Body of pancreas (tissue), 4 donors: ENCODE measurements at places on chromosomes 6 and 20. TPM values are rescaled to one million over a fixed set of nuclear protein-coding genes. Genes with fewer than 3 reads are reported as not detected.

DNA sequence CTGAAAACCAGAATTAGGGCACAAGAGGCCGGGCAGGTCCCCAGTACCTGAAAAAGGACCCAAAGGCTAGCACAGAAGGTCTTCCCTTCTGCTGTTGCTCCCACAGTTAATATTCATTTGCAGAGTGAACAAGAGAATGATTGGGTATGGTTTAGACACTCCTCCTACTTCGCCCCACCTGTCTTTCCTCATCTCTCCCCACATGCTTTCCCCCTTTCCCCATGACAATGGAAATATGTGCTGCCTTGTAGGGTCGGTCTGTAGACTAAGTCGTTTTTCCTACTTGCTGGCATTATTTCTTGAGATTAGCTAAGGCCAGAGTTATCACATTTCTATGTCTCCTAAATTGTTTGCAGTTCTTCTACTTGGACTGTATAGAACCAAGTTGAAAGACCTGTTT, 181.9 kb downstream of the PDE7B start:
- no peak for DNase-seq

DNA sequence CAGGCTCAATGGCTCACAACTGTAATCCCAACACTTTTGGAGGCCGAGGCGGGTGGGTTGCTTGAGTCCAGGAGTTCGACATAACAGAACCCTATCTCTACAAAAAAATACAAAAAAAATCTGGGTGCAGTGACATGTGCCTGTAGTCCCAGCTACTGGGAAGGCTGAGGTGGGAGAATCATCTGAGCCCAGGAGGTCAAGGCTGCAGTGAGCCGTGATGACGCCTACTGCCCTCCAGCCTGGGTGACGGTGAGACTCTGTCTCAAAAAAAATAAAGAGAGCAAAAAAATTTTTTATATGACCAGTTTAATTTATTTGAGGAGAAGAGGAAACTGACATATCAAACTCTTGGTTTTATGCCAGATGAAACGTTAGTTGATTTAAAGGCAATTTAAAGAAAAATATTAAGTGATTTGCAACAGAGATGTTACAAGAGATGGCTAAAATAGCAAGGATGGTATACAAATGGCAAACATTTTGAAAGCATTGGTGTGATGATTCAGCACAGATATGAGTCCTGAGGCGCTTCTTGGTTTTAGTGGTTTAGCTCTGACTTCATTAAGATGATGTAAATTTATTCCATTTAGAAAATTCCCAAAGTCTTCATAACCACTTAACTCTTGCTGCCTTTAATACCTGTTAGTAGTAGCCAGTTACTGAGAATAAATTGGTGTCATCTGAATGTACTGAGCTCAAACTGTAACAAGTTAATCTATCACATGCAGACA, 17.7 kb downstream of the GTF2H5 start:
- no peak for DNase-seq

- DNase-seq: peak; percentile 30
These were observed 101.6 kb downstream of the DST start for GRCh38 chr6:56541030-56541600.

GRCh38 chr6:35511562-35511941, 1.1 kb downstream of the TULP1 start:
- DNase-seq: no peak

DNA sequence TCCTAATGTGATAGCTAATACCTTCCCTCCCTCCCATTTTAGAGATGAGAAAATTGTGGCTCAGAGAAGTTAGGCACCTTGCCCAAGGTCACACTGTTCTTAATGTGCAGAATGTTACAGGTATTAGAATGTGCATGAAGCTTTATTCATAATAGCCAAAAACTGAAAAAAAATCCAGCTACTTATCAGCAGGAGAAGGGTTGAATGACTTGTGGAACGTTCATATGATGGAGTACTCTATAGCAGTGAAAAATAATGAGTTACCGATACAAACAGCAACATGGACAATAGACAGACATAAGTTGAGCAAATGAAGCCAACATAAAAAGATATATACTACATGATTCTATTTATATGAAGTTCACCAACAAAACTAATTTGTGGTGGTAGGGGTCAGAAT, 37.7 kb upstream of the ZFAND3 start:
- DNase-seq: no peak

- no peak for DNase-seq
These were observed 439.5 kb upstream of the CDH4 start for GRCh38 chr20:60812561-60812960.

DNA sequence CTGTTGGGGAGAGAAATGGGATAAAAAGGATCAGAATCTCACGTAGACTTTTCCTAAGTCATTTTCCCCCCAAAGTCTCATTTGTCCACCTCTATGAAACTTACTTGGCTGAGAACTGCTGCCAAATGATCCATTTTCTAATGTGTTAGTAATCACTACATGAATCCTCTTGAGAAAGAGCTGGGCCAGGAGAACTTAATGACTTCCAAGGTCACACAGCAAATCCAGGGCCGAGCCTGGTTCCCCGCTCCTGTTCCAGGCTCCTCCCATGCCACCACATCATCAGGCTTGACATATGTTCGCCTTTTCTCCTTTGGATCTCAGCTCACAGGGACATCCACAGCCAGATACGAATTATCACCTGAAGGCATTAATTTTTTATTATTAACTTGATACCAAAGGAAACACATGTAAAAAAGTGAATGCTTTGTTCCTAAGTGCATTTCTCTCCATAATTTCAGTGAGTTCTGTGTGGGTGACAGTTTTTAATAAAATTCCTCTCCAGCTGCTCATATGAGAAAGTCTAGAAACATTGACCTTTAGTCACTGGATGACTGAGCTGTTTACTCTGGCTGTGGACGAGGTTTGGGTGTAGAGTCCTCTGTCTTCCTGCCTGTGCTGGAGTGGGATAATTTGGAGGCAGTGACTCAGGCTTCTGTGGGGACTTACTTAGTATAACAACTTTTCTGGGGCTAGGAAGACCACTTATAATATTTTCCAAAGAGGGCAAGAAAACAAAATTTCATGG, 276.3 kb downstream of the PAX1 start:
- DNase-seq: no peak

DNA sequence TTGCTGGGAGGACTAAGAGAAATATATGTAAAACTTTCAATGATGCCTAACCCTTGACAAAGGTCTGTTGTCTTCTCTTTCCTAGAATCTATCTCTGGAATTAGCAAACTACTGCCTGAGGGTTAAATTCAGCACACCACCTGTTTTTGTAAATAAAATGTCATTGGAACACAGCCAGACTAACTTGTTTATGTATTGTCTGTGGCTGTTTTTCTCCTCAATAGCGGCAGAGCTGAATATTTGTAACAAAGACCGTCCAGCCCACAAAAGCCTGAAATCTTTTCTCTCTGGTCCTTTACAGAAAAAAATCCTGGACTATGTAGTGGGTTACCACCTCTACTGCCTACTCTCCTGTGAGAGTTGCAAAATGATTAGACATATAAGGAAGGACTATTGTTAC, 33.3 kb upstream of the SYNDIG1 start:
- no peak for DNase-seq

GRCh38 chr20:20896606-20897005, 184.2 kb upstream of the RALGAPA2 start:
- no peak for DNase-seq

DNA sequence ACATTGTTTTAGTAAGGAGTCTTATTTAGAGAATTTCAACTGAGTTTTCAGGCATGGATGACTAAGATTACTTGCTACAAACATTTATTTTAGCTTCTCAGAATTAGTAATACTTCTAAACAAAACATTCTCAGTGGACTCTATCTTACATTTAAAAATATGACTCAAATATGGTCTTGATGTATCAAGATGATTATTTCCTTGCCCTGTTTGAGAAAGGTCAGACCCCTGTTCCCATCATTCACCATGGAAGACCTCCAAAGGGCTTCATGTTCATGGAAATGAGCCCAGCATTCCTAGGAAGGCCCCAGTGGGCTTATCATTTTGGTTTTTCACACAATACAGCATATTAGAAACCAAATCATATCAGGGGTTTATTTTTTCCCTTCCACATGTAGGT, 24.6 kb upstream of the TRPC4AP start:
- DNase-seq: no peak

- no peak for DNase-seq
These were observed 38.6 kb downstream of the IBTK start for GRCh38 chr6:82208913-82209312.

DNA sequence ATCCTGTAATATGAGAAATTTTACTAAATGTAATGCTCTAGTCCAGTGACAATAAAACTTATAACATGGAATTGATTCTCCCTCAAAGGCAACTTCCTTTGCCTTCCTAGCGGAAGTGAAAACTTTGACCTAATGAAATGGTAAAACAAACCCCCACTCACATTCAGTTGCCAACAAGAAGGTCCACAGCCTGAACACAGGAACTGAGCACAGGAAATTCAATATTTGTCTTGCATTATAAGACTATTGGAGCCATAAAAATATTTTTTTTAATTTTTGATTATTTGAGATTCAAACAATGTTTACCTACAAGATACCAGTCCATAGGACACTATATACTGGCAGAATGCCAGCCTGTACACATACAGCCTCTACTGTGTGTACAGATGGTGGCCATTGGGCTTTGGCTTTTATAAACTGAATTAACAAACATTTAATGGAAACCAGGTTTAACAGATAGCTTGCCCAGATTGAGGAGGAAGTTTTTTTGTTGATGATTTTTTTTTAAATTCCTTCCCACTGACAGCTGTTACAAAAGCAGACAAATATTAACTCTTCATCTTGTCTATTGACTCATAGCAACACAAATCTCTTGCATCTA, 481.5 kb upstream of the JAG1 start:
- no peak for DNase-seq

- no peak for DNase-seq
These were observed 872.9 kb upstream of the GJE1 start for GRCh38 chr6:141259807-141260206.

GRCh38 chr6:19153270-19153980, 683.7 kb upstream of the ID4 start:
- DNase-seq: no peak

- peak; percentile 40 for DNase-seq
These were observed 560 bp downstream of the YTHDF1 start for GRCh38 chr20:63215101-63216040.

DNA sequence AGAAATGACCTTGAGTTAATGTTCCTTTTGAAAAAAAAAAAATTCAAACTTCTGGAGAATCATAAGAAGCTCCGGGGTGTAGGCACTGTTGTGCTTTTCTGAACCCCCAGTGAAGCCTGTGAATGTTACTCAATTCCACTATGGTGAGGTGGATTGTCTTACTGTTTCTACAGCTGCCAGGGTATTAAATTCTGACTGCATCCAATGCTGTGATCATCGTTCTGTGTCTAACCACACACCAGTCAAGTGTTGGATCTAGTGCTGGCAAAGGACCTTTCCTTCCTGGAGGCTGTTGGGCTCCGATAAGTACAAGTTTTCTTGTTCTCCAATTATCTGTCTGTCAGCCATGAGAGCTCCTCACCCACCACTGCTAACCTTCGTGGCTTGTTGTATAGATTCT, 162.0 kb upstream of the EPHA7 start:
- no peak for DNase-seq

DNA sequence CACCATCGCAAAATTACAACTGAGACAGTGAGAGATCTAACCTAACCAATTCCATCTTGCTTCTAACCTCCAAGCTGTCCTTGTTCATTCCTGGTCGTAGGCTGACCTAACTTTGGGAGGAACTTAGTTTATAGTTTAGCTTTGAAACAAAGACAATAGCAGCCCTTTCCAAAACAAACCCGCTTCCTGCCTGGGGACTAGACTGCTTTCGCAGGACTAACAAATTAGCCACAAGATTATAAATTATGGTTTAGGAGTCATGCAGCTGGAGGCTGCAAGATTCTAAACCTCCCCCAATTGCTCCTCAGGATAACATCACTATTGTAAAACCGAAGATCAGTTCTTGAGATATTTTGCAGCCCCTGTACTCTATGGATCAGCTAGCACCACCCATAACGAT, 63.2 kb downstream of the TRIM27 start:
- DNase-seq: no peak

GRCh38 chr20:50312682-50313521, 122.3 kb downstream of the CEBPB start:
- DNase-seq: peak; percentile 85

- DNase-seq: peak; percentile 29
These were observed 24.8 kb upstream of the PBOV1 start for GRCh38 chr6:138242987-138243592.

GRCh38 chr6:151808371-151809241, 1.1 kb downstream of the ESR1 start:
- DNase-seq: no peak

GRCh38 chr20:11511821-11512220, 405.9 kb upstream of the BTBD3 start:
- no peak for DNase-seq

DNA sequence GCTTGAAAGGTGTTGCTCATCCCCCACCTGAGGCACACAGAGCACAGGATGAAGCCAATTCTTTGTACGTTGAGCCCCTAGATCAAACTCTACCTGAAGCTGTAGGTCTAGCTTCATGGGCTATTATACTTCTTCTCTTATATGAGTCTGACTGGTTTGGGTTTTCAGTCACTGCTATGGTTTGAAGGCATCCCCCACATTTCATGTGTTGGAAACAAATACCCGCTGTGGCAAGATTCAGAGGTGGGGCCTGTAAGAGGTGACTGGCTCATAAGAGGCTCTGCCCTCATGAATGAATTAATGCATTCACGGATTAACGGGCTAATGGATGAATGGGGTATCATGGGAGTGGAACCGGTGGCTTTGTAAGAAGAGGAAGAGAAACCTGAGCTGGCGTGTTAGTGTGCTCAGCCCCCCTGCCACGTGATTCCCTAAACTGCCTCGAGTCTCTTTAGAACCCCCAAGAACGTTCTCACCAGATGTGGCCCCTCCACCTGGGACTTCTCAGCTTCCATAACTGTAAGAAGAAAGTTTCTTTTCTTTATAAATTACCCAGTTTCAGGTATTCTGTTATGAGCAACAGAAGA, 39.2 kb downstream of the PREX1 start:
- DNase-seq: no peak

DNA sequence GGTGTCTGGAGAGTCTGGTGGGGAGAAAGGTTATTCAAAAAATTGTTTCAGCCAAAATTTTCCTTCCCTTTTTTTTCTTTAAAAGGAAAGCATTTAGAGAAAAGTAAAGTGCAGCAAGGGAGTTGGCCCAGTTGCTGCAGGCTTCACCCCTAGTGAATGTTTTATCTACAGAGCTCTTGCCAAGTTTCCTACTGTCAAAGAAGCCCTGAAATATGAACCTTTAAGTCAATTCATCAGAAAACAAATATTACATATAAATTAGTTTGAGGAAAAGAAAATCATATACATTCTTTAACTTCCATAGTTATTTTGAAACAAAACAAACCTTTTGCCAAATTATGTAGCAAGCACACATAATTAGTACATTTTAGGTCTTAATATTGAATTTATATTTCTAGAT, 25.0 kb upstream of the HMGCLL1 start:
- no peak for DNase-seq

The POPDC3 gene
- not detected for total RNA-seq

The NOTCH4 gene
- 10.6 TPM for total RNA-seq

The ZNF391 gene
- 3.1 TPM for total RNA-seq

The RNF217 gene
- total RNA-seq: 18.7 TPM

The TSPYL1 gene
- 45.2 TPM for total RNA-seq

The CALHM4 gene
- total RNA-seq: not detected

The RTEL1 gene
- total RNA-seq: 7.3 TPM
